Spleen (tissue), 13 donors: ENCODE measurements at places on chromosomes 16 and 17. TPM values are rescaled to one million over a fixed set of nuclear protein-coding genes. Genes with fewer than 3 reads are reported as not detected.

PRSS36 gene
- 0.70 TPM for total RNA-seq

- no peak overlapping the region for H3K4me3 ChIP-seq
- no peaks in the 10 kb centered on the region for H3K36me3 ChIP-seq
- H3K27ac ChIP-seq = no peak overlapping the region
- H3K4me1 ChIP-seq = no peaks in the 10 kb centered on the region
- no peak for DNase-seq
These were observed 77.2 kb upstream of the MON1B start for GRCh38 chr16:77113835-77114234.

CPHXL2 gene
- not detected for total RNA-seq

- no peaks in the 10 kb centered on the region for H3K36me3 ChIP-seq
- DNase-seq = no peak
- H3K27ac ChIP-seq = no peak overlapping the region
- no peaks in the 10 kb centered on the region for H3K4me1 ChIP-seq
- no peak overlapping the region for H3K4me3 ChIP-seq
These were observed 165.0 kb downstream of the LGALS9B start for GRCh38 chr17:20302246-20302917.

HEATR3 gene
- 23.9 TPM for total RNA-seq

GRCh38 chr17:75152922-75153779 is 1.2 kb downstream of the JPT1 start:
- DNase-seq = peak; percentile 80
- peak overlapping the region; percentile 93 for H3K27ac ChIP-seq
- H3K36me3 ChIP-seq = peaks cover under 1% of the 10 kb centered on the region
- H3K27me3 ChIP-seq = no peaks in the 10 kb centered on the region
- H3K4me3 ChIP-seq = peak overlapping the region; percentile 76

GRCh38 chr16:76899767-76900166 is 291.2 kb upstream of the MON1B start:
- no peaks in the 10 kb centered on the region for H3K27me3 ChIP-seq
- DNase-seq = no peak
- no peaks in the 10 kb centered on the region for H3K4me1 ChIP-seq
- H3K4me3 ChIP-seq = no peak overlapping the region
- H3K27ac ChIP-seq = no peak overlapping the region
